ENCODE measurements at places on chromosomes 2 and 18. TPM values are rescaled to one million over a fixed set of nuclear protein-coding genes. Genes with fewer than 3 reads are reported as not detected.

LONRF2 gene
- under 0.01 TPM for total RNA-seq

POTEI gene
- not detected for total RNA-seq

ANKRD30B gene
- total RNA-seq = not detected

ADI1 gene
- 50.0 TPM for total RNA-seq

TLX2 gene
- 1.4 TPM for total RNA-seq

ANO7 gene
- total RNA-seq = 0.63 TPM

CD207 gene
- not detected for total RNA-seq

CFAP65 gene
- under 0.01 TPM for total RNA-seq

CLEC4F gene
- total RNA-seq = not detected

Data from bronchial smooth muscle cell (primary cell).